Activated CD8-positive, alpha-beta T cell treated with anti-CD3 and anti-CD28 coated beads, Interleukin-2, amount 10 ng/mL, durations not matched to agents 7 days and 5 days (primary cell): ENCODE measurements at places on chromosomes 6 and 20.
A peak's percentile ranks its signal among the peaks of the same experiment; 100 is the strongest.

GRCh38 chr20:60115451-60115850 lies 157.2 kb downstream of the CDH26 start:
- no peak for DNase-seq

- no peak for DNase-seq
These were observed 265.9 kb downstream of the DLL1 start for GRCh38 chr6:170024940-170025339.

DNA sequence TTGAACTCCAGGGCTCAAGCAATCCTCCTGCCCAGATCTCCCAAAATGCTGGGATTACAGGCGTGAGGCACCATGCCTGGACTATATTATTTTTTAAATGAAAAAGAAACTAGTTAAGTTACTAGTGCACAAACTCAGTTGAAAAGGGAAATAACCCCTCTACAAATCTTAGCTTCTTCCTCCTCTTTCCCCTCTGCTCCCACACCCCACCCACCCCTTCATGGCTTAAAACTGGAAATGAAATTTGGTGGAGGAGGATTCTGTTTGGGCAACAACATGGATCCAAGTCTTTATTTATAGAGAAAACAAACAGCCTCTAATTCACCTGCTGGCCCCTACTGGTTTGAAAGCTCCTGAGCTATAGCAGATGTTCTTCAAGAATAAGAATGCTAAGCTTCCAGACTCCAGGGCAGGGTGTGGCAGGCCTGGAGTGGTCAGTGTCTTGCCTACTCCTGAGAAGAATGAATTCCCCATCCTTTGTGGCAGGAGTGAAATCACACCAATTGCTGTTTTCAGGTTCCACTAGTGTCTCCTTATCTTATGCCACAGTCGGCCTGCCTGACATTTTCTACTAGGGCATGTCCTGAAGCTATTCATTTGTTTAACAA lies 73.5 kb downstream of the ZFP64 start:
- DNase-seq: no peak

DNA sequence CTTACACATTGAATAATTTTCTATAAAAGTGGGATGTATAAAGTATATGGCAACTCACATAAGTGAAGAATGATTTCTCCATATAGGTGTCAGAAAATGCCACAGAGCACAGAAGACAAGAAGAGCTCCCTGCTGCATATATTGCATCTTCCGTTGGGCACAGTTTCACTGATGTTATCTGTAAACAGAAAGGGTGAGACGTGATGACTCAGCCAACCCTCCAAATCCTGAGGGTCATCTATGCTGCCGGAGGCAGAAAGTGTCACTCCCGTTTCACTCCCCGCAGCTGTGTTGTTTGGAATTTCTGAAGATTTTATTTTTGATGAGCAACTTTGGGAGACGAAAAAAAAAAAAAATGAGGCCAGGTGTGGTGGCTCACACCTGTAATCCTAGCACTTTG lies 644.1 kb downstream of the C6orf118 start:
- DNase-seq: no peak

DNA sequence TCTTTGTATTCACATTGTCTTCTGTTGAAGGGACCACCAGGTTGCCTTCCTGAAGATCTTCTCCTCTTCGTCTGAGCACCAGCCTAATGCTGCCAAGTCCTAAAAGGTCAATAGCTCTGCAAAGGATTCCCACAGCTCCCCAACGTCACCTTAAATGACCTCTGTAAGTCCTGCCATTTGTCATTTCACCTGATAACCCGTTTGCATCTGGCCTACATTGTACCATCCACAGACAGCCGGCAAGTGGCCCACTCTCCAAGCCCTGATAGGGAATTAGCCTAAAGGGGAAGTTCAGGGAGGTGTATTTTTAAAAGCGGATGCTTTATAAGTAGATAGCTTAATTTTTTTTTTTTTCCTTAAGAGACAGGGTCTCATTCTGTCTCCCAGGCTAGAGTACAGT lies 127.8 kb downstream of the ZMYND8 start:
- DNase-seq: no peak

DNA sequence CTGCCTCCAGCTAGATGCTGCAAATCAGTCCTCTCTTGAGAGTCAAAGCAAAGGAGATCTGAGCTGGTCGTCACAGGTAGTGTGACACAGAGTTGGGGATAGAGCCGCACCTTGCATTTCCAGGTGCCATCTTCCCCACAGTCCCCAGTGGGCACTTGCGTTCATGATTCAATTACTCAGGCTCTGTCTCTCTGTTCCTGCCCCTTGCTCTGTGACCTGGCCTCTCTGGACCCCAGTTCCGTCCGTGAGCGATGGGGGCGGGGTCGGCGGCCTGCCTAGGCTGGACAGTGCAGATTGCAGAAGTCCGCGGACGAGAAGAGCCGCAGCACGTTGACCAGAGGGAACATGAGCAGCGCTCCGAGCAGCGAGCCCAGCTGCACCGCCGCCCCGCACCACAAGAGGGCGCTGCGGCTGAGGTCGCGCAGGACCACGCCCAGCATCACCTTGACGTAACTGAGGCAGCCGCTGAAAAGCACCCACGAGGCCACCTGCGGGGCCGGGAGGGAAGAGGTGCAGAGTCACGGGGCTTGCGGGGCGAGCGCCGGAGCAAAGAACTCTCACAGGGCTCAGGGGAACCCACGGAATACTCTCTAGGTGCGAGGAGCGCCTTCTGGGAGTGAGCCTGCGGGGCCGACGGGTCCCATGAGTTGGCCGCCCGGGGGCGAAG lies 7.4 kb downstream of the SLC52A3 start:
- DNase-seq: peak; percentile 39

- no peak for DNase-seq
These were observed 698.3 kb downstream of the HDGFL1 start for GRCh38 chr6:23267651-23268050.

GRCh38 chr6:164897523-164898235 lies 411.7 kb downstream of the C6orf118 start:
- DNase-seq: no peak

DNA sequence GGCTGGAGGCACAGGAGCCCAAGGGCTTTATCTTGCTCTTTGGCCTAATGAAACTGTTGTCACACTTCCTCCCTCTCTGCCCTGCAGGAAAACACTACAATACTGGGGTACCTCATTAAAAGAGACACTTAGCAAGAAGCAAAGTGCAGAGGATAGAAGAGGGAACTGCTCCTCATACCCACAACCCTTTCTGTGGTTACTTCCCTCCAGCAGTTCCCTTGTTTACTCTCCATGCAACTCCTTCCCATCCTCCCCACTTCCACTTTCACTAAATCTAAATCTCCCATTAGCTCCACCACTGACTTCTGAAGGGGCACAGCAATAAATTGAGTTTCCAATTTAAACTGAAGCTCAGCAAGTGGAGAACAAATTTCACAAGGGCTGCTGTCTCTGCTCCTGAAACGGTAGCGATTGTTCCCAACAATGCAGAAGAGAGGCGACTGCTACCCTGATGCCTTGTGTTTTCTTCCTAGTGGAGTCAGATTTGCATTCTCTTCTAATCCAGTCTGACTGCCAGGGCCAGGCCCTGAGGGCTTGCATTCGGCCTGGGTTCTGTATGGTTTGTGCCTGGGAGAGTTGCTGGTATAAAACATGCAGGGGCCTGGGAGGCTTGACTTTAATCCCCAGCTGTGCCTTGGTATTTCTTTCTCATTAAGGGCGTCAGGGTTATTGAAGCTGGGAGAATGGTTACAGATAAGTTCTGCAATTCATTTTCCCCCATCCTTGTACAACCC lies 454.7 kb downstream of the TFAP2B start:
- no peak for DNase-seq

DNA sequence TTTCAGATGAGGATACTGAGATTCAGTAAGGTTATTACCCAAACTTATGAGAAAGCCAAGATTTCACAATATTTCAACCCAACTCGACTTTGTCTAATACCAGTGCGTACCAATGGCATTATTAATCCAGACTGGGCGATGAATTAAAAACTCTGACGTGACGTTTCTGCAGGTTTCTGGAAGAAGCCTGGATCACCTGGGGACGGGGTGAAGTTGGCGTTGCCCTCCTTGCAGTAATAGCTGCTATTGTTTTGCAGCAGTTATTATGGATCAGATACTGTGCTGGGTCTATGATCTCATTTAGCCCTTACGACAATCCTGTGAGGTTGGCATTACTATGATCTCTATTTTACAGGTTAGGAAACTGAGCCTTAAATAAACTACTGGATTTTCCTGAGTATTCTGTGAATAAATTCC lies 569 bp upstream of the CDC5L start:
- no peak for DNase-seq

DNA sequence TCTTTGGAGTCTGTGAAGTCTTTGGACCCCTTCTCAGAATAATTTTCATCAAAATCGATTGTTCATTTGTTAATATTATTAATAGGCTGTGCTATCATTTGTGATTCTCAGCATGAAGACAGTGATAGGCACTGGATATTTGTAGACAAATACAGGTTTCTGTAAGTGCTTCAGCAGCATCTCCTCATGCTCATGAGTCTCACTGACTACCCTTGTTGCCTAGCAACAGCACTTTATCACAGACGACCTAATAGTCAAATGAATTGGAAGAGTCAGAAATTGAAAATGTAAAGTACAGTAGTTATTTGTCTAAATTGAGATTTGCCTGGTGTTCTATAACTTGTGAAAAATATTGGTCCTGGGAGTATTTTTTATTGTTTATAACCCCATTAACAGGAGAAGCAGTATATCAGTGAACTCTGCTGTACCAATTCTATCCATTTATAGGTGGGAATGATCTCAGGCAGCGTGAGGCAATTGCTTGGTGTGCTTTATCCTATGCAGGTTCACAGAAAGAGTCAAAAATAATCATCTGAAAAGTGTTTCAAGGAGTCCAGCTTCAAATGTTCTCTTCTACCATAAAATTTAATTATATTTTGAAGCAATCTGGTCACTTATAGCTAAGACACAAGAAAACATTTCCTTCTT lies 684.6 kb downstream of the RFPL4B start:
- DNase-seq: no peak

GRCh38 chr20:52493171-52493721 lies 301.7 kb upstream of the ZFP64 start:
- no peak for DNase-seq

GRCh38 chr6:36127462-36128016 lies 2.8 kb upstream of the MAPK13 start:
- no peak for DNase-seq

- no peak for DNase-seq
These were observed 125.1 kb downstream of the PHACTR1 start for GRCh38 chr6:12841619-12842018.

DNA sequence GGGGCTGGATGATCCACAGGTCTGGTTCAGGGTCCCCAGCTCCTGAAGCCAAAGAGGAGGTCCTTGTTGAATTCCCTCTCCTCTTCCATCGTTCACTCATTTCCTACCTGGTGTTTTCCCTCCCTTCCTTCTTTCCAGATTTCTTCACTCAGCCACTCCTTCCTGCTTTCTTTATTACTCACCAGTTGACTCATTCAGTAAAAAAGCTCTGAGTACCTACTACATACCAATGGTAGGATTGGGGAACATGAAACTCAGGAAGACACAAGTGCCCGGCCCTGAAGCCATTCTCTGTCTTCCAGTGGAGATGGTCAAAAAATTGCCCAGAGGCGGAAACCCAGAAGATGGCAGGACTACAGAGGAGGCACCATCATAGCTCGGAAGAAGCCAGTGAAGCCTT lies 11.9 kb upstream of the NSFL1C start:
- DNase-seq: peak; percentile 9

GRCh38 chr20:63696306-63696627 lies 185 bp upstream of the TNFRSF6B start:
- peak; percentile 42 for DNase-seq

DNA sequence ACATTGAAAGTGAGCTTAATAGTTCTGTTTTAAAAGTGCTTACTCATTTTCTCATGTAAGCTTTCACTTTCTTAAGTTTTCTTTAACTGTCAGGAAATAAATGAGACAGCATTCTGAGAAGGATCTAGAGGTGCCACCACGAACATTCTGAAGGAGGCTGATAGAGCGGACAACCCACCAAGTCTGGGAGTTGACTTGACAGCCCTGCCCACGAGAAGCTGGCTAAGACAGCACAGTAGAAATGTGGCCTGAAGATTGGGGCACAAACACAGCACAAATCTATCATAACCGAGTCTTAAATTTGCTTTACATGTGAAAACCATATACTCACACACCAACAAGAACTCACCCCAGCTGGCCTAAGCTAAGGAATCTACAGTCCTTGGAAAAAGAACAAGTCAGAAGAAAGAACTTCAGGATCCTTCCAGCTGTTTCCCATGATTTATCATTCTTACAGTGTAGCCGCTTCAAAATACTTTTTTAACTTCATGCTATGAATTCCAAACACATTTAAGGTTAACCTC lies 144.2 kb upstream of the TNFAIP3 start:
- DNase-seq: no peak

DNA sequence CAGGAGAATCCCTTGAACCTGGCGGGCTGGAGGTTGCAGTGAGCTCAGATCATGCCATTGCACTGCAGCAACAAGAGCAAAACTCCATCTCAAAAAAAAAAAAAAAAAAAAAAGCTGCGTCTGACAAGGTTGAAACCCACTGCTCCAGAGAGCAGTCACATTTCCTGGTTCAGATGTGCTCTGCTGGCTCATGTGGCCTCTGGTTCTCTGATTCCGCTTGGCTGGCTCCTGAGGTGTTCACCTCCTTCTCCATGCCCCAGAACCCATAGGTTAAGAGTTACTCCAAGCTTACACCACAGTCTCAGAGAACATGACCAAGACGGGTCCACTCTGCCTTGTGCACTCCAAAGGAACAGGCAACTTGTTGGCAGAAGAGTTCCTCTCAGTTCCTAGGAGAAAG lies 8.8 kb upstream of the CNR1 start:
- no peak for DNase-seq

- DNase-seq: no peak
These were observed 72.0 kb downstream of the SYNJ2 start for GRCh38 chr6:158053377-158054313.

GRCh38 chr20:39850821-39851330 lies 838.2 kb downstream of the MAFB start:
- no peak for DNase-seq

GRCh38 chr20:55581519-55581918 lies 423.8 kb downstream of the CBLN4 start:
- no peak for DNase-seq

GRCh38 chr6:138818496-138819194 lies 22.8 kb downstream of the ECT2L start:
- no peak for DNase-seq
